Naive B cell (primary cell): ENCODE measurements at places on chromosomes 1 and 21. TPM values are rescaled to one million over a fixed set of nuclear protein-coding genes. Genes with fewer than 3 reads are reported as not detected.

Gene C1orf226
- polyA plus RNA-seq, result not detected

Gene CRNN
- polyA plus RNA-seq, result not detected

Gene MAD2L2
- polyA plus RNA-seq, result 53.4 TPM

Gene KPRP
- polyA plus RNA-seq, result not detected

Gene TTC22
- polyA plus RNA-seq, result 0.41 TPM

Gene DYRK3
- not detected for polyA plus RNA-seq
